ENCODE measurements at places on chromosomes 5 and 9.

DNA sequence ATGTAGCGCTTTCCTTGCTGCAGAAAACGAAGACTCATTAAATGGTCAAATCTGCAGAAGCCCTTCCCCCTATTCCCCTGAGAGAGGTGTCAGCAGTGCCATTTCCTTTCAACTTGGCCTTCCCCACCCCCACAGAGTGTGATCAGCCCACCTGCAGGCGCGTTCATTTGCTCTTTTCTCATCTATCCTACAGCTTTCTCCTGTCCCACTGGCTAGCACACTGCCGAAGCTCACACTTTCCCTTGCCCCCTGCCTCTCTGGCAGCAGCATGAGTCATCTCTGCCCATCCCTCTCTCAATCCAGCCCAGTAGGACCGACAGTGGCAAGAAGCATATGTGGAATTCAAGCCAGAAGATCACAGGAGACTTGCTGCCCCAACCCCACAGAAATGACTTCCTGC, 213.8 kb downstream of the FAM114A2 start:
- no peak for DNase-seq

- no peak for DNase-seq
Measured at GRCh38 chr9:752681-753200, 88.8 kb upstream of the DMRT1 start.

- no peak for DNase-seq
Measured at GRCh38 chr9:92988215-92988768, 41.0 kb downstream of the FGD3 start.

DNA sequence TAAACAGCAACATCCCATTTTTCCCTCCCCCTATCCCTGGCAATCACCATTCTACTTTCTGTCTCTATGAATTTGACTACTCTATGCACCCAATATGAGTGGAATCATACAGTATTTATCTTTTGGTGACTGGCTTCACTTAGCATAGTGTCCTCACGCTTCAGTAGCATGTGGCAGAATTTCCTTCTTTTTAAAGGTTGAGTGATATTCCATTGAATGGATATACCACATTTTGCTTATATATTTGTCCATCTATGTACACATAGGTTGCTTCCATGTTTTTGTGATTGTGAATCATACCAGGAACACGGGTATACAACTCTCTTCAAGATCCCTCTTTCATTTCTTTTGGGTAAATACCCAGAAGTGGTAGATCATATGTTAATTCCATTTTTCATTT, 69.9 kb downstream of the CERT1 start:
- DNase-seq: no peak

- no peak for DNase-seq
Measured at GRCh38 chr5:147176422-147176821, 58.4 kb upstream of the STK32A start.

GRCh38 chr5:172377856-172378255, 76.5 kb downstream of the SH3PXD2B start:
- no peak for DNase-seq

- peak; percentile 54 for DNase-seq
Measured at GRCh38 chr5:171750311-171750788, 35.3 kb upstream of the SMIM23 start.

- DNase-seq: no peak
Measured at GRCh38 chr5:177973066-177973635, 22.9 kb downstream of the PROP1 start.

DNA sequence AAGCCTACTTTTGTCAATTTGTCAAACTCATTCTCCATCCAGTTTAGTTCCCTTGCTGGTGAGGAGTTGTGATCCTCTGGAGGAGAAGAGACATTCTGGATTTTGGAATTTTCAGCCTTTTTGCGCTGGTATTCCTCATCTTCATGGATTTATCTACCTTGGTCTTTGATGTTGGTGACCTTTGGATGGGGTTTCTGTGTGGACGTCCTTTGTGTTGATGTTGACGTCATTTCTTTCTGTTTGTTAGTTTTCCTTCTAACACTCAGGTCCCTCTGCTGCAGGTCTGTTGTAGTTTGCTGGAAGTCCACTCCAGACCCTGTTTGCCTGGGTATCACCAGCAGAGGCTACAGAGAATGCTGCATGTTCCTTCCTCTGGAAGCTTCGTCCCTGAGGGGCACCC, 71.2 kb downstream of the P4HA2 start:
- no peak for DNase-seq

- DNase-seq: no peak
Measured at GRCh38 chr5:171495122-171495700, 75.8 kb downstream of the FGF18 start.

GRCh38 chr5:142542906-142543305, 143.0 kb downstream of the FGF1 start:
- peak; percentile 49 for DNase-seq

- no peak for DNase-seq
Measured at GRCh38 chr5:81171769-81172168, 61.4 kb upstream of the CKMT2 start.
